ENCODE measurements at places on chromosomes 7 and 10.

DNA sequence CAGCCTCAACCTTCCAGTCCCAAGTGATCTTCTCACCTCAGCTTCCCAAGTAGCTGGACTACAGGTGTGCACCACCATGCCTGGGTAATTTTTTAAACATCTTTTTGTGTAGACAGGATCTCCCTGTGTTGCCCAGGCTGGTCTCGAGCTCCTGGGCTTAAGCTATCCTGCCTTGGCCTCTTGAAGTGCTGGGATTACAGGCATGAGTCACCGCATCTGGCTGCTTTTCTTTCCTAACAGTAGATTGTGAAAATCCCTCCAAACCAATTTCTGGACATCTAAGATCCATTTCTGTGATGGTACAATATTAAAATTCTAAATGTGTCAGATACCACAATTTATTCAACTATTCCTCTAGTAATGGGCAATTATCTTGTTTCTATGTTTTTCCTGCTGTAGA, 38.7 kb downstream of the RAB18 start:
- DNase-seq: no peak

DNA sequence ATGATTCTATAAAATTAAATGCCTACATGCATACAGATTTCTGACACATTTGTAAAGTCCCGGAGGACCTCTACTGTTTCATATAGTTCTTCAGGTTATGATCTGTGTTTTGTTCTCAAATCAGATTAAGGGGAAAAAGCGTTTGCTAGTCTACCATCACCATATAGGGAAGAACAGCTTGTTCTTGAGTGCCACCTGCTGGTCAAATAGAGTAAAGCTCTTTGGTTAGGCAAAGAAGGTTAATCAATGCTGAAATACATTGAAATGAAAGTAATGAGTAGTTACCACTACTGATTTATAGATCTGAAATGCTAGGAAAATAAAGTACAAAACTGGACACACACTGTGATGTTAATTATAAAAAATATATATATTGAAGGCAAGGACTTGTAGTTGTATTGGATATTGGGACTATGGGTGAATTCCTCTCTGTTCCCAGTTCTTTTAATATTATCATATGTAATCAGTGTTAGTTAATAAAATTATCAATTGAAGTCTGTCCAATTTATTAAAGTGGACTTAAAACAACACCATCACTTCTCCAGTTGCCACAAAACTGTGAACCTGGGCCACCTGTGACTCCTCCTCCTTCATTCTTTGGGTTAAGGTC, 72.6 kb upstream of the PDLIM1 start:
- DNase-seq: peak; percentile 89

DNA sequence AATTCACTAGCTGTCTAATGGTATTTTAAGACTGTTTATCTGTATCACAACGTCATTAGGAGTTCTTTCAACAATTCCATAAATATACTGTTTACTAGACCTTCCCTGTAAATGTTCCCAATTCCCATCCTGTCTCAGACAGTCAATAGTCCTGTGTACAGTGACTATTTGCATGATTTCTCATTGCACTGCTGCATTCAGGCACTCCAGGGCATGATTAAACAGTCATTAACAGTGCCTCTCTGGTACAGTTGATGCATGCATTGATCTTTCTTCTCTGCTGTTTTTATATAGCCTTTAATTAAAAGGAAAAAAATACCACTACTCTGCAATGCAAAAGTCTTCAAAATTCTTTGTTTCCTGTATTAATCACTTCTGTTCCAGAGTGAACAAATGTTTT, 51.5 kb upstream of the MTURN start:
- no peak for DNase-seq

GRCh38 chr7:51013861-51014511, 231.3 kb upstream of the GRB10 start:
- DNase-seq: no peak

DNA sequence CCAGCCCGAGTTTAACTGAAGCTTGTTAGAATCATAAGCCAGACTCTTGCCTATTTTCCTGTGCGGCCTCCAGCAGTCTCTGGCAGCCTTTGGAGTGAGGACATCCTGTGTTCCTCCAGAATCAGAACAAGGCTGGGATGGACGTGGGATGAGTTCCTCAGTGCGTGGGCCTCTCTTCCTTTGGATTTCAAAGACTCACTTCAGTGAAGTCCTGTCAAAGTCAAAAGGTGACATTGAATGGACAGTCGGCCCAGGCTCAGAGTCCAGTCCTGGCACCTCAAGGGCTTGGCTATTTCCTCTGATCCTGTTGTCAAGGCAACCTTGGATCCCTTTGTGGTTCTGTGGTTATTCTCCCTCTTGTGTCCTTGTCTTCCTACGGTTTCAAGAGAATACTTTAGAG, 21.4 kb upstream of the SMC3 start:
- DNase-seq: no peak

DNA sequence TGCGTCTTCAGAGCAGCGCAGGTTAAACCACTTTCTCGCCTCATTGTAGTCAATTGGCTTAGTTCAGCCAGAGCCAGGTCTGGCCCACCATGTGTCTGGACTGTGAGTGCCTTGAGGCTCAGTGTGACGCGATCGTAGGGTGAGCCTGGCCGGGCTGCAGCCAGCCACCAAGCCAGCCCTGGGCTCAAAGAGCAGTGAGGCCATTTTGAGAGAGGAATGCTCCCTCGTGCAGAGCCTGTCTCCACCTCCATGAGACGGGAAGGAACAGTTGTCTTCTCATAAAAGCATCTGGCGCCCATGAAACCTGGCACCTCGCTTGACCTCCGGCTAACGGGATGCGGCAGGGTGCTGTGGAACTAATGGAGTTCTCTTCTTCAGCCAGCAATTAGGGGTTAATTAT, 34.5 kb downstream of the LHPP start:
- no peak for DNase-seq

DNA sequence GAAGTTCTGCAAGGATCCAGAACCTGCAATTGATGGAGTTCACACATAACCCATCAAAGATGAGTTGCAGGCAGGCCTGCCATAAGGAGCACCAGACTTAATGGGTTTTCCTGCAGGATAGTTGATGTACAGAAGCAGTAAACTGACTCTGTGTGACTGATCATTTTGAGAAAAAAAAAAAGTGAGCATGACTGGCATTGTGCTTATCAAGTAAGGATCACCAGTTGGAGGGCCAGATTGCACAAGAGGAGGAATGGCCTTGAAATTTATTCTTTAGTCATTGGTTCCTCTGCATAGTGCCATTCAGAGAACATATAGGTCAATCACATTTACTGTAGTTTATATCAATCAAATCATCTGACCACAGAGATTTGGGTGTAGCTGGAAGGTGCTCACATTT, 3.8 kb downstream of the CYP3A43 start:
- DNase-seq: peak; percentile 77

DNA sequence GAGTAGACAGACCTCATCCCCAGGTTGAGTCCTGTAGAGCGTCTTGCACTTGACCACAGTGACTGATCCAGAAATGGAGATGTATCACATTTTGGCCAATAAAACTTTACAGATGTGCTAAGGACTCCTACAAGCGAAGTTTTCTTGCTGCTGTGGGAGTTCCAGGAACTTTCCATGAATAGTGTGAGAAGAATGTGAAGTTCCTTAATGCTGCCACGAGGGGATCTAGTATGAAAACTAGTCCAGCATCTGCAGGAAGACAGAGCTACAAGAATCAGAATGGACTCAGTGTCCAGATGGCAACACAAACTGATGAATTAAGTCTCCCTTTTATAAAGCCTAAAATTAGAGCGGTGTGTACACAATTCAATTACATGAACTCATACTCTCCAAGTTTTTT, 14.8 kb upstream of the LSM8 start:
- DNase-seq: peak; percentile 18

GRCh38 chr7:139623518-139623917, 100.0 kb downstream of the CLEC2L start:
- peak; percentile 76 for DNase-seq

DNA sequence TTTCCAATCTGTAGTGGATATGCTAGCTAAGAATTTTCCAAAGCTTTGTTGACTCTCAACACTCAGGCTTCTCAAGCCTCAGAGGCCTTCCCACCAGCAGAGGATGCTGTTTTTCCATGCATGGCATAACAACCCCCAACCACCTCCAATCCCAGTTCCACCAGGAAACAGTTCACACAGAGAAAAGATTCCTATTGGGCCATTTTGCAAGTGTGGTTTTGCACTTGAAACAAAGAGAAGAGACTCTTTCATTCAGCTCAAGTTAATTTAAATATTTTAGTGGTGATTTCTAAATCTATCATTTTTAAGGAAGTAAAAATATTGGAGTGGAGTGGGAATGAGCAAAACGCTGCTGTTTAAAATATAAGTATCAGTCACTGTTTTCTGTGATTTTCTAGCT, 105.6 kb upstream of the COL1A2 start:
- peak; percentile 10 for DNase-seq

DNA sequence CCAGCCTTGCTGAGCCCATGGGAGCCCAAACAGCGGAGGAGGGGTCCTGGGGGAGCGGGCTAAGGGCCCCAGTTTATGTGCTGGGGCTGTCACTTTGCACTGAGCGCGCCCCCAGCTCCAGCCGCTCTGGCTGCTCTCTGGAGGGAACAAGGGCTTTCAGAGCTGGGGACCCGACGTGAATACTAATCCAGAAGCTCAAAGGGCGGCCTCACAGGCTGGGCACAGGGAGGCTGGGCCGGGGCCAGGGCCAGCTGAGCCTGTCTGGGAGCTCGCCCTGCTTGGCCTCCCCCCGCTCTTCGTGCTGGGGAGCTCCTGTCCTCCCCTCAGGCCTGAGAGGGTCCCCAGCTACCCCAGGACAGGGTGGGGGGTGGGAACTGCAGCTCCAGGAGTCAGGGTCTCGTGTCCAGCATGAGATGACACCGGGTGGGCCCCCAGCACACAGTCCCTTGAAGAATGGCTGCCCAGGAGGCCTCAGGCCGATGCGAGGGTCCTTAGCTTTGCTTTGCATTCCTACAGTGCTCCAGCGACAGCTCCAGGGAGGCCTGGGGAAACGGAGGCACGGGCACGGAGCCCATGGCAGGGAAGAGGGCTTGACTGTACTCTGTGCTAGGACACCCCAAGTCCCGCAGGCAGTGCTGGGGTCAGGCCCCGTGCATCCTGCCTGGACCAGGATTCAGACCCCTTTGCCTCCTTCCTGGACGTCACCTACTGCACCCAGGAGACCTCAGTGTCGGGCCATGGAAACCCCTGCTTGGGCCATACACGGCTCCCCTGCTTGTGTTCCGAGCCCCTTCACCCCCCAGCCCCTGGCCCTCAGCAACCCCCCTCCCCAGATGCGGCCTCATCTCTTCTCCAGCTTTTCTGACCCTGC, 5.8 kb upstream of the AMZ1 start:
- DNase-seq: no peak

- no peak for DNase-seq
Measured at GRCh38 chr10:4546500-4546899, 279.5 kb upstream of the AKR1E2 start.

- DNase-seq: no peak
Measured at GRCh38 chr10:125063256-125063925, 97.0 kb downstream of the CTBP2 start.

DNA sequence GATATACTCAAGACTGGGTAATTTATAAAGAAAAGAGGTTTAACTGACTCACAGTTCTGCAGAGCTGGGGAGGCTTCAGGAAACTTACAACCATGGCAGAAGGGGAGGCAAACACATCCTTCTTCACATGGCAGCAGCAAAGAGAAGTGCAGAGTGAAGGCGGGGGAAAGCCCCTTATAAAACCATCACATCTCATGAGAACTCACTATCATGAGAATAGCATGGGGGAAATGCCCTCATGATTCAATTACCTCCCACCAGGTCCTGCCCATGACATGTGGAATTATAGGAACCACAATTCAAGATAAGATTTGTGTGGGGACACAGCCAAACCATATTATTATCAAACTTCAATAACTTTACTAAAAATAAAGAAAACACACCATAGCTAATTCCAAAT, 30.4 kb upstream of the JAZF1 start:
- DNase-seq: peak; percentile 33

DNA sequence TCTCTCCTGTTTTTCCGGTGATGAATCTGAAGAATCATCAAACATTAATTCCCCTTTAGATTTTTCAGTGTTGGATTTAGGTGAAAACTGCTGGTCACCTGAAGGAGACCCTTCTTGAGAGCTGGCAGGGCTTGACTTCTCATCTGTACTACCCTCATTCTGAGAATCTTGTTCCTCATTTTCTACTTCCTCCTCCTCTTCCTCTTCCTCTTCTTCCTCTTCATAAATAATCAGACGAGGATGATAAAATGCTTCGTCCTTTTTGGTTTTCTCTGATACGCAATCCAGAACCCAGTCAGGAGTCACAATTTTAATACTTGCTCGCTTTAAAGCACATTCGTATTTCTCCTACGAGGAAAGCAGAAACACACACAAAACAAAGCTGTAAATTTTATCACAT, 26.9 kb downstream of the PAXIP1 start:
- DNase-seq: peak; percentile 22

- no peak for DNase-seq
Measured at GRCh38 chr7:84368122-84368521, 173.5 kb upstream of the SEMA3A start.

DNA sequence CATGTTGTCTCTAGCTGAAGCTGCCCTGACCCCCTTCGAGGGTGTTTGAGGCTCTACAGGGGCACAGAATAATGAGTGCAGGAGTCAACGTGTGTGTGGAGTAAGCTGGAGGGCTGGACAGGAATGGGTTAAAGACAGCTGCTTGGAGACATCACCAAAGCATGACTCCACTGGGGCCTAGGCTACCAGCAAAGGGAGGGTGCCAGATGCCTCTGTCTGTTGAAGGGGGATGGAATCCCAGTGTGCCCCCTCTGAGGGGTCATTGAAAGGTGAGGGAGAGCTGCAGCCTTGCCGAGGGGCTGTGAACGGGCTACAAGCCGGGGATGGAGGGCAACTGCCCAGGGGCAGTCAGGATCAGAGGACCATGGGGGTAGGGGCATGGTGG, 51.7 kb upstream of the PODXL start:
- no peak for DNase-seq

DNA sequence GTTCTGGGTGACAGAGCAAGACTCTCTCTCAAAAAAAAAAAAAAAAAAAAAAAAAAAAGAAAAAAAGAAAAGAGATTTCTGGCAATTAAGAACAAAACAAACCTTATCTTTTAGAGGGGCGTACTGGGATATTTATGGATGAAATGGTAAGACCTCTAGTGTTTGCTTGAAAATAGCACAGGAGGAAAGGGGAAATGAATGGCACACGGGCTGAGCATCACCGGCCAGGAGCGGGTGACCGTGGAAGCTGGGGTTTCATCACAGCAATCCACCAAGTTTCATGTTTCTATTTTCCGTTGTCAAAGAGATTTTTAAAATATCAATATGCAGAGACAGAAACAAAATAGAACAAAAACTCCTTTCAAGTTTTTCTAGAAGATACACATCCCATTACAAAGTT, 105.6 kb downstream of the SVIL start:
- peak; percentile 16 for DNase-seq

- no peak for DNase-seq
Measured at GRCh38 chr7:129146237-129146979, 1.9 kb downstream of the TSPAN33 start.

DNA sequence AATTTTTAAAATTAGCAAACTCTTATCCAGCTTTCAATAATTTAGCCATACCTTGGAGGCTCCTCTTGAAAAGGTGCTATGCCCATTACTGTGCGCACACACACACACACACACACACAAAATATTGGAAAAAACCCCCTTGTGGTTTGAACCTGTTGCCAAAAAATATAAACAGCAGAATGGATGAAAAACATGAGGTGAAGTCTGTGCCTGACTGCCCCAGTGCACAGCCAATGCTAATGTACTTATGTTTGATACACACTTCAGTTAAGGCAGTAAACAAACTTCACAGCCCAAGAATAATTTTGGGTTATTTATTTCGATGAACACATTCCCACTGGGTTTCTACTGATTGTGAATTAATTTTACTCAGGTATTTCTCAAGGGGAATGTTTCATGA, 113.2 kb upstream of the SEM1 start:
- DNase-seq: no peak

Data from hematopoietic multipotent progenitor cell treated with erythropoietin and hydrocortisone succinate and interleukin-3 and kit ligand, for 4 days (in vitro differentiated cells).